Inflammatory macrophage (primary cell): ENCODE measurements at places on chromosomes 12 and 14.

GRCh38 chr12:122726080-122726558, 4.5 kb downstream of the HCAR1 start:
- DNase-seq, result peak; percentile 63

DNA sequence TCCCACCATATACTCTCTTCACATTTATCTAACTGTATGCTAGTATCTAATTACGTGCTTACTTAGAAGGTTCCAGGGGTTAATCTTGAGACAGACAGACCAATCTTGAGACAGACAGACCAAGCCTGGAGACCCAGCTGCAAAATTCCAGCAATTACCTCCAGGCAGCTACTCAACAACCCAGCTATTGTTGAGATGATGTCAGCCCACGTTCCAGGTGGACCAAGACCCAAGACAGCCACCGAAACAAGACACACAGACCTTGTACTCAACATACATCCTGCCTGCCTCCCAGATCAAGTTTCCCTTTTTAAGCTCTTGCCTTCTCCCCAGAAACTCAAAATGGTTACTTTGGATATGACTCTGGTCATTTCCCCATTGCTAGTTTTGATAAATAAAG, 64.9 kb upstream of the VASH1 start:
- DNase-seq, result no peak

DNA sequence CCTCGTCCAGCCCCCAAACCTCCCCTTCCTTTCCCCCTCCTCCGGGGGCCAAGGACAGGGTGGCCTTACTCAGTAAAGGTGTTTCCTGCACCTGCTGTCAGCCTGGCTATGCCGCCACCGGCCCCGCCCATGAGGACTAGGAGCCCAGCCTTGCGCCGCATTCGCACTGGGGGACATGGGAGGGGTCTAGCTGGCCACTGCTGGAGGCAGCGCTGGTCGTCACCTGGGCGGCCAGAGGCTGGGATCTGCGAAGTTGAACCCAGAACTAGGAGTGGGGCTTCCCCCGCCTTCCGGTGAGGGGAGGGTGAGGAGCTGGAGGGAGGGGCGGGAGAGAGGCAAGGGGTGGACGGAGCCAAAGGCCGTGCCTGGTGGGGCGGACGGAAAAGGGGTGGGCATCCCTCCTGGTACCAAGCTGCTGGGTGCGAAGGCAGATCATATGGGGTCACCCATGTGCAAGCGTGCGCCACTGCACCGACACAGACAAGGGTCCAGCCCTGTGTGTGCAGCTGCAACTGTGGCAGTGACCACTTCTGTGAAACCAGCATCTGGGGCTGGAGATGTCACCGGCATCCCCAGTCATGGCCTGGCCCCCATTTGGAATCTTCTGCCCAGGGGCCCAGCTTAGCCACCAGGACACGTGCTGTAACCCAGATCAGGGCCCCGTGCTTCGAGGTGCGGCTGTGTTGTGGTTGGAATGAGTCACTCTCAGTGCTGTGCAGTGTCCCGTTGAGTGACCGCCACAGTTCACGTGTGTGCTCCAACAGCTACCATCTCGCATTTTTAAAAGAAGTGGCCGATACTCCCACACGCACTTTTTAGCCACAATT, 8.5 kb downstream of the AMN start:
- no peak for DNase-seq

GRCh38 chr12:98595243-98595988, 1.9 kb downstream of the SLC25A3 start:
- no peak for DNase-seq

DNA sequence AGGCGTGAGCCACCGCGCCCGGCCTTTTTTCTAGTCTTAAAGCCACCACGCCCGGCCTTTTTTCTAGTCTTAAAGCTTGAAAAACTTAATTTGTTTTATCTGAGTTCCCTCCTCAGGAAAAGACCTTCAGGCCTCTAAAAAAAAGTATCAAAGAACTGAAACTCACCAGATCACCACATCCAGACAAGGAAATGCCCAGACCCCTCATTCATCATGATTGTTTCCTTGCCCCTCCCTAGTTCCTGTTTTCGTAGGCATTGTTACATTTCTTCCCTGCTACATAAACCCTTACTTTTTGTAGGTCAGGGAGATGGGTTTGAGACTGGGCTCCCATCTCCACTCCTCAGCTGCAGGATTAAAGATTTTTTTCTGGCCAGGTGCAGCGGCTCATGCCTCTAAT, 21.1 kb upstream of the VWF start:
- peak; percentile 42 for DNase-seq

DNA sequence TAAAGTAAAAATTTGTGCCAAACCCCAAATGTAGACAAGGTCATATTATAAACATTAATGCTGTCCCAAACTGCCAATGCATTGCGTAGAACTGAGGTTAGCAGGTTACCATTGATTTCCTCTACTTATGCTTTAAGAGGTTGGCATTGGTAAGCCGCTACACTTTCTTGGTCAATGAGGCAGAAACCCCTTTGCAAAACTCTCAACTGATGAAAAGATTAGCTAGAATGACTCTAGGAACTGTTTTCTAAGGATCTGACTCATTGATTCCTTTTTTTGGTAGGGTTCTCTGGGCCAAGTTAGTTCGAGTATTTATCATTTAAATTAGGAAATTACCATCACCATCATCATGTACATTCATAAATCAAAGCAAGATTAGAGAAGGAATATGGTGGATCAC, 44.6 kb downstream of the HMGA2 start:
- no peak for DNase-seq

GRCh38 chr12:111249018-111249370, 119.9 kb downstream of the PHETA1 start:
- DNase-seq, result no peak

GRCh38 chr12:52582971-52583456, 9.4 kb upstream of the KRT74 start:
- DNase-seq, result peak; percentile 86

- DNase-seq, result no peak
Observed at GRCh38 chr12:1507308-1507707, 87.1 kb downstream of the FBXL14 start.

DNA sequence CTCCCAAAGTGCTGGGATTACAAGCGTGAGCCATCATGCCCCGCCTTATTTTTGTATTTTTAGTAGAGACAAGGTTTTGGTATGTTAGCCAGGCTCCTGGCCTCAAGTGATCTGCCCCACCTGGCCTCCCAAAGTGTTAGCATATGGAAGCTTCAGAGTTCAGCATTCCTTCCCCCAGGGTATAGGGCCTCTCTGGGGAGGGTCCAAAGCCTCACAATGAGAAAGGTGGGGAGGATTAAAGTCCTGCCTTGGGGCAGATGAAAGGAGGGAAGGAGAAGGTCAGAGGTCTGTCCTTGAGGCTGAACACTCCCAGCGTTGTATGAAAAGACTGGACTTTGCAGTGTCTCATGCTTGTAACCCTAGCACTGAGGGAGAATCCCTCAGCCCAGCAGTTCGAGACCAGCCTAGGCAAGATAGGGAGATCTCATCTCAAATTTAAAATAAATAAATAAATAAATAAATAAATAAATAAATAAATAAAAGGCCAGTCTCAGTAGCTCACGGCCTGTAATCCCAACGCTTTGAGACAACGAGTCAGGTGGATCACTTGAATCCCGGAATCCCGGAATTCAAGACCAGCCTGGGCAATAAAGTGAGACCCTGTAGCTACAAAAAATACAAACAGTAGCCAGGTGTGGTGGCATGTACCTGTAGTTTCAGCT, 22.0 kb upstream of the RCOR1 start:
- DNase-seq, result no peak

DNA sequence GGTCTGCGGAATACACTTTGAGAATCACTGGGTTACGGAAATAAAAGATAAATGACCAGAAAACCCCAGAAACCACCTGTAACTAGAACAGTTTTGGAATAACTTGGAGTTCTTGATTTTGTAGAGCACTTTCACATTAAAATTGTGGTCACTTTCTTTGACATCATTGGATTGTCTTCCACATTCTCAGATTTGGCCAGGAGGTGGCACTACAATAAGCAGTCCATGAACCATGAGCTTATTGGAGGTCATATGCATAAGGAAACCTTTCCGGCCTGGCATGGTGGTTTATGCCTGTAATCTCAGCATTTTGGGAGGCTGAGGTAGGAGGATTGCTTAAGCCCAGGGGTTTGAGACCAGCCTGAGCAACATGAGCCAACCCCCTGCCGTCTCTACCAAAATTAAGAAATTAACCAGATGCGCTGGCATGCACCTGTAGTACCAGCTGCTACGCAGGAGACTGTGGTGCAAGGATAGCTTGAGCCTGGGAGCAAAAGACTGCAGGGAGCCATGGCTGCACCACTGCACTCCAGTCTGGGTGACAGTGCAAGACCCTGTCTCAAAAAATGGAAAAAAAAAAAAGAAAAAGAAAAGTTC, 107.7 kb upstream of the CAND1 start:
- DNase-seq, result peak; percentile 50

GRCh38 chr14:91311284-91311662, 66.8 kb upstream of the GPR68 start:
- DNase-seq, result peak; percentile 60

DNA sequence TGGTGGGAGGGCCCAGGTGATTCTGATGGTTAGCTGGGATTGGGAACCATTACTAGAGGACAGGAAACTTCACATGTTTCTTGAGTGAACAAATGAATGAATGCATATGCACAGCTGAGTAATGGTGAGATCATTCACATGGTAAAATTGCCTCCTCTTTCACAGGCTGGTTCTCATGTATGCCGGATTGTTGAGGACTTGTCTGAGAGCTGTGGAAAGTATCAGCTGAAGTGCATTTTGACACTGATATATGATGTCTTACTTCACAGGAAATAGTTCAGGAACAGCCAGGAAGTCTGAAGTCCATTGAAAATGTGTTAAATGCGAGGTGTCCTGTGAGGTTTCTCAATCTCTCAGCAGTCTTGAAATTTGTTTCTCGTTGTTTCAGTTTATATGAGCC, 77.6 kb upstream of the DACT1 start:
- no peak for DNase-seq

- no peak for DNase-seq
Observed at GRCh38 chr12:3713483-3713882, 39.4 kb downstream of the CRACR2A start.

- no peak for DNase-seq
Observed at GRCh38 chr12:125376422-125376821, 311.2 kb downstream of the AACS start.

- DNase-seq, result no peak
Observed at GRCh38 chr12:34402228-34402898, 380.1 kb downstream of the ALG10 start.

- DNase-seq, result no peak
Observed at GRCh38 chr12:93638954-93639353, 38.2 kb upstream of the CRADD start.

- DNase-seq, result no peak
Observed at GRCh38 chr12:98013560-98013959, 501.8 kb upstream of the TMPO start.

GRCh38 chr14:60974090-60974651, 6.7 kb downstream of the TRMT5 start:
- DNase-seq, result no peak

DNA sequence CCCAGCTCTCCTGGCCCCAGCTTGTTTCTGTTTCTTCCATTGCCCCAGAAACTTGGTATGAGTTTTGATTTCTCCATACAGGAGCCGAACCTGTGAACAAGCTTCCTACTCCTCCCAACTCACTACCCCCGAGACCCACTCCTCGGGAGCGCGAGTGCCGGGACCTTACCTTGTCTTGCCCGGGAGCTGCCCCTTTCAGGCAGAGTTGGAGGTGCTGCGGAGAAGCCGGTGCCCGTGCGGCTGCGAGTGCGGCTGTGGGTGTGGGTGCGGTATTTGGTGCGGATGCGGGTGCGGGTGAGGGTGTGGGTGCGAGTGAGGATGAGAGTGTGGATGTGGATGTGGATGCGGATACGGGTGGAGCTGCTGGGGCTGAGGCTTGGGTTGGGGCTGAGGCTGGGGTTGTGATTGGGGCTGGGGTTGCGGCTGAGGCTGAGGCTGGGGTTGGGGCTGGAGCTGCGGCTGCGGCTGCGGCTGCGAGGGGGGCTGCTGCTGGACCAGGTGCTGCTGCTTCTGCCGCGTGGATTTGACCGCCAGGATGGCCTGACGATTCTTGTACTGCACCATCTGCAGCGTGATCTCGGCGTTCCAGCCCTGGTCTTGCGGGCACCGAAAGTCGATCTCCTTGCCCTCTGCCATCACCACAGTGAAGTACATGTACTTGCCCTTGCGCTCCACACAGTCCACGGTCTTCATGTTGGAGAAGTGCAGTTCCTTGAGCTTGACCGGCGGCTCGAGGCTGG, 1.1 kb downstream of the PHLDA1 start:
- peak; percentile 62 for DNase-seq

DNA sequence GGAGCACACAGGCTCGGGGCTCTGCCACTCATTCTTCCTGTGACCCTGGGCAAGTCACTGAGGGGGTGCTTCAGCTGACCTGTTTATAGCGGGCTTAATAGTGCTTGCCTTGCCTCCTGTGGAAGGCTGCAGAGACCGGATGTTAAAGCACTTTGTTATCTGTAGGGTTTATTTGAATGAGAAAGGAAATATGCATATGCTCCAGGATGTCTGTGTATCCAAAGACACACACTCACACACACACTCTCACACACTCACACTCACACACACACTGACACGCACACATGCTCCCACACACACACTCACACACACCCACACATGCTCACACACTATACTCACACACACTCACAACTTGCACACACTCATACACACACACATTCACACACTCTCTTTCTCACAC, 56.1 kb upstream of the DDX11 start:
- no peak for DNase-seq

DNA sequence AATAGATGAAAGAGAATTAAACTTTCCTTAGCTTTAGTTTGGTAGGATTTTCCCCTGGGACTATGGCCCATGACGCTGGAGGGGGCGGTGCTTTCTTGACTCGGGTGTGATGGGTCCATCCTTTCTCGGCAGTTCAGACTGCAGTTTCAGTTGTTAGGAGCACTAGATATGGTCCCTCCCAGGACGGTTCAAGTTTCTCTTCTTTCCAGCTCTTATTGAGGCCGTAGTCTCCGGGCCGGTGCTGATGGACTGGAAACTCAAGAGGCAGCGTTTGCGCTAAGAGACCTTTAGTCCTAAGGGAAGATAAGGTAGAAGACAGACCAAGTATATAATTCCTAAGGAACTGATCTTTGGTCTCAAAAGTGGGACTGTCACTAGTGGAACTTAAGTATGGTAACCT, 111.2 kb downstream of the RIN3 start:
- no peak for DNase-seq

GRCh38 chr12:41419131-41419893, 231.2 kb downstream of the PDZRN4 start:
- DNase-seq, result no peak

GRCh38 chr12:109109746-109110350, 6.5 kb upstream of the ACACB start:
- no peak for DNase-seq

- no peak for DNase-seq
Observed at GRCh38 chr12:28882444-28882843, 266.6 kb upstream of the FAR2 start.

DNA sequence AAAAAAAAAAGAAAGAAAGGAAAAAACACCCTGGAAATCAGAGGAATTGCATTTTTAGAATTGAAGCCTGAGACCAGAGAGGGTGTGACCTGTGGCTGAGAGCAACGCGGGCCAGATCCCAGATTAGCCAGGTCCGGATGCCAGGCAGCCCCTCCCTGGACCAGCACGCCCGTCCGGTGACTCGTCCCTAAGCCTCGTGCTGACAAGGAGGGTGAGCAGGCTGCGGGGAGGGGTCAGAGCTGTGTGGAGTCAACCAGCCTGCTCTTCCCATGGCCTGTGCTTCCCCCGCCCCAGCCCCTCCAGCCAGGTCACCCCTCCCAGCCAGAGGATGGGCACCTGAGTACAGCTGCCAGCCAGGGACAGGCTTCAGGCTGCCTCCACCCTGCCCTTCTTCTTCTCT, 4.2 kb upstream of the KLC1 start:
- DNase-seq, result no peak

- no peak for DNase-seq
Observed at GRCh38 chr14:22387776-22388241, 201.2 kb downstream of the DAD1 start.
